ENCODE measurements at places on chromosomes 2 and 18.

DNA sequence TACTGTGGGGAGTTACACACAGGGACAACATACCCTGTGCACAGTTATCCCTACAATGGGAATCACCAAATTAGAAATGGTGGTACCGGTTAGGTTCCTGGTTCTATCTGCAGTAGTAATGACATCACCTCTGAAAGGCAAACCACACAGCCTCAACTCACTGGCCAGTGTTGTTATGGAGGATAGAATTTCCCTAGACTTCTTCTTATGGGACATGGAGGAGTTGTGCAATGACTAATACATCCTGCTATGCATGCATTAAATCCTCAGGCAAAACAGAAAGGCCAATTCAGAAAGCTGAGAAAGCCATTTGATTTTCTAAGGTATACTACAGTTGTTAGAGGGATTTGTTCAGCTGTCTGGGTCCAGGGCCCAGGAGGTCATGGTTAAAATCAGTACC, 439.3 kb downstream of the TMX3 start:
- DNase-seq: no peak

DNA sequence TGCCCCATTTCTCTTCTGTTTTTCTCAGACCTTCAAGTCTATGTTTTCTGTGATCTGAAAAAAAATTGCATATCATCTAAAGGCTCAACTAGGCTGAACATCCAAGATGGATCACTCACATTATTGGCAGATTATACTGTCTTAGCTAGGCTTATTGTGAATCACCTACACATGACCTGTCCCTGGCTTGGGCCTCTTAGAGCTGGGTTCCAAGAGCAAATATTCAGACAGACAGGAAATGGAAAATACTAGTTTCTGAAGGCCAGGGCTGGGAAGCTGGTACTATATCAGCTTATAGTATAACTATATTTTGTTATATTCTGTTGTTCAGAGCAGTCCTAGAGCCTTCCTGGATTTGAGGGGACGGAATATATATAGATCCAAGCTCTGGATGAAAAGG, 90.3 kb downstream of the PIK3C3 start:
- no peak for DNase-seq

DNA sequence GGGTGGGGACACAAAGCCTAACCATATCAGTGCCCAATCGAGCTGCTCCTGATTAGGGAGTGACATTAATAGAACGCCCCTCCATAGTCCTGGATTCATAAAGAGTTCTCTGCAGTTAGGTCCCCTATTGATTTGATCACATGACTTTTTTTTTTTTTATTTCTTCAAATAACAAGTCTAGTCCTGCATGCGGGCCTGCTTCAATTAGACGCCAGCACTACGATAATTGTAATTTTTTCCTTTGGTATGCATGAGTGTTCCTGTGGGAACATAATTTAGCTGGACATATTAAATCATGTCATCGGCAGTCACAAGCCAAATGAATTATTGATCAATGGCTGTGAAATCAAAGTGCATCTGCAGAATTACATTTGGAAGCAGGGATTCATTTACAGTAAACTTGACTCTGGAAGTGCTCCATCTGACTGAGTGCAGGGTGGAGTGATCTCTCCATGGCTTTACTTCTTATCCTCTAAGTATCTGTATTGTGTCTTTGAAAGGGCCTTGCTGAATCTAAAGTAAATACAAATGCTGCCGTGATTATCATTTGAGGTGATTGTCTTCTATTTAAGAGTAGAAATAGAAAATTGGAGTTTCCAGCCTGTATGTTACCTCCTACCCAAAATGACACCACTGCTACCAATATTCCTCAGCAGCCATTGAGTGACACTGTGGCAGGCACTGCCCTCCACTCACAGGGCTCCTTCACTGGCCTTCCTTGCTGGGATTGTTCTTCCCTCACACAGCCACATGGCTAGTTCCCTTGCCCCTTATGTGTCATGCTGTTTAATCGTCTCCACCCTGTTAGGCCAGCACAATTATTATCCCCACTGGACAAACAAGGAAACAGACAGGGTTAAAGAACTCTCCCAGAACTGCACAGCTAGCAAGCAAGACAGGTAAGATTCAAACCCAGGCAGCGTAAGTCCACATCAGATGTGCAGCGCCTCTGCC, 337.4 kb upstream of the ID2 start:
- DNase-seq: no peak

DNA sequence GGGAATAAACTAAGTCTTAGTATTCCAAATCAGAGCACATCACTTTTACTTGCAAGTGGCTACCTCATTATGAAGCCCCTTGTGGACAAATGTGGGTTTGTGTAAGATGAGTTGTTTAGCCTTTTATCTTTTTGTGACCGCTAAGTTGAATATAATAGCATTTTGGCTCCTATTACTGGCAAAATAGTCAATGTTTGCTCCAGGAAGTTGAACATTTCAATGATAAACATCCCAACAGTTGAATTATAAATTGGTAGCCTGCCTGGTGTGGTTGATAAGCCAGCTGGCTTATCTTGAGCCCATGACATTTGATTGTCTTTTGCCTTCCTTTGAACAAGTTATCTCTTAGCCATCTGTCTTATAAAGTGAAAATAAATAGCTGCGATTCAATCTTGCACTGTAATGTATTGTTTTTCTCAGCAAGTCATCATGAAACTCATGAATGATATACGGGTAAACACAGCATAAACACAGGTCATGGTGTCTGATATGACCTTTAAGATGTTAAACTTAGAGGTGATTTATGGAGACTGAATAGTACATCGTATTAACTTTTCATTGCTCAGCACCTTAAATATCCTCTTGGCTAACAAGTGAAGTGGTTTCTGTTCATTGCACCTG, 338.4 kb downstream of the SOCS6 start:
- DNase-seq: no peak

GRCh38 chr18:62379051-62379450, 53.9 kb downstream of the TNFRSF11A start:
- no peak for DNase-seq

DNA sequence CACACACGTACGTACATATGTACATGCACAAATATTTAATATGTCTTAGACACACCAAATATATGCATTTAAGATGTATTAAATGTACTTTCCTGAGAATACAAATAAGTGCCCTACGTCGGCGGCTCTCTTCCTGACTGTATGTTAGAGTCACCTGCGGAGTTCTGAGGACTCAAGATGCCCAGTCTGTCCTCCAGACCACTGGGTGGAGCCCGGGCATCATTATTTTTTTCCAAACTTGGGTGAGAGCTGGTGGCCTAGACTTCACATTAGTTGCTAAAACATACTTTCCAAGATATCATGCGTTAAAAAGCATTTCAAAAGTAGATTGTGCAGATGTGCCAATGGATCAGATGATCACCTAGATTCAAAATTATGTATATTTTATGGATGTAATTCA, 2.9 kb downstream of the IL18R1 start:
- DNase-seq: no peak

GRCh38 chr2:167431949-167432348, 543.7 kb downstream of the XIRP2 start:
- DNase-seq: no peak

GRCh38 chr2:149858216-149858615, 270.6 kb upstream of the MMADHC start:
- DNase-seq: no peak

GRCh38 chr2:143473216-143473615, 344.0 kb downstream of the ARHGAP15 start:
- DNase-seq: no peak

- peak; percentile 80 for DNase-seq
Measured at GRCh38 chr2:101697124-101698013, at the start of gene MAP4K4. Gene MAP4K4, plus strand, starts transcription at chr2:101697707. Its CDS starts 374 bp downstream, at chr2:101698081.

- DNase-seq: no peak
Measured at GRCh38 chr2:155485141-155485842, 786.8 kb downstream of the KCNJ3 start.

DNA sequence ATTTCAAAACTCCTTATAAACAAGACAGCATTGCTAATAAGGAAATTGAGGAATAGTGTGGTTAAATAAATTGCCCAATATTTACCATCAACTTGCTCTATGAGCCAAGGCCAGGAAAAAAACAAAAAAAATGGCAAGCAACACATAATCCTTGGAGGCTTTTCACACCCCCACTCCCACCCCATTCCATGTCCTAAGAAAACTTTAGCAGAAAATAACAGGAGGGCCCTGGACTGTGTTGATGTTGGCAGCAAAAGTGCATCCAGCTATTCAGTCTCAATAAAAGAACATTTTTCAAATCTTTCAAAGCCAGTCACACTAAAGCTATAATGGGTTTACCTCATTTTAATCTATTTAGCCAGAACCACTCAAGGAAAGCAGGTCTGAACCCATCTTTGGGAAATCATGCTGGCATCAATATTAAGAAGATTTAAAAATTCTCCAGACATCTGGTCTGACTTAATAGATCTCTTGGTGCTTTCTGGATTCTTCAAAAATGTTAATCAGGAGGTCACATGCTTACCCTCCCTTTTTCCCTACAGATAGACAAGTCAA, 34.6 kb upstream of the STK17B start:
- DNase-seq: no peak

GRCh38 chr2:219687882-219688559, 60.6 kb downstream of the SLC4A3 start:
- no peak for DNase-seq

- DNase-seq: no peak
Measured at GRCh38 chr2:9278439-9278838, 71.8 kb downstream of the ASAP2 start.

DNA sequence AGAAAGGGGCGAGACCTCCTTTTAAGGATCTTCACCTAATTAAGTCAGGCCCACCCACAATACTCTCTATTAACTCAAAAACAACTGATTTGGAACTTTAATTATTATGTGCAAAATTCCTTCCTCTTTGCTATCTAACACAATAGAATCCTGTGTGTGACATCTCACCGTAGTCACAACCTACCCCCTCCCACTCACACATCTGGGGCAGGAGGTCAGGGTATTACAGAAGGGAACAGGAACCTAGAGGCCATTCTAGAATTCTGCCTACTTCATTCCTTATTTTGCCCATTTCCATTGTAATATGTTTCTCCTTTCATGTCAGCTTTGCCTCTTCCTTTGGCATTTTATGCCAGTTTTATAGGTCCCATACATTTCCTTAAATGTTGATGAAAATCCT, 829.3 kb upstream of the ID2 start:
- DNase-seq: no peak

DNA sequence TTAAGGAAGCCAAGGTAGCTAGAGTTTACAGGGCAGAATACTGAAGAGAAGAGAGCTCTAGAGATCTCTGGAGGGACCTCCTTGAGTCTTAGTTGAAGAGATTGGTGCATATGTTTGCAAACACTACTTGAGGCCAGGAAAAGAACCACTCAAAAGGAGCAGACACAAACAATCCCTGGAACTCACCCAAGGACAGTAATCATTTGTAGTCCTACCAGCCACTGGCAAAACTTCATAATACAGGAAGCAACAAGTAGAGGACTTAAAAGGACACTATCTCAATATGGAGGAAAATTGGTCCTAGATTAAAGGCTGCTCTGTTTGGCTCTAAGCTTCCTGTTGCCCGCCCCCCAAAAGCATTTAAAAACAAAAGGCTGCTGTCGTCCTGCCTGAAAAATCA, 46.9 kb upstream of the UBXN4 start:
- DNase-seq: no peak

- no peak for DNase-seq
Measured at GRCh38 chr2:134657650-134658250, 61.0 kb downstream of the TMEM163 start.

- peak; percentile 73 for DNase-seq
Measured at GRCh38 chr2:68709421-68709911, 25.1 kb upstream of the ARHGAP25 start.

- no peak for DNase-seq
Measured at GRCh38 chr2:164882276-164882675, 40.7 kb upstream of the COBLL1 start.

DNA sequence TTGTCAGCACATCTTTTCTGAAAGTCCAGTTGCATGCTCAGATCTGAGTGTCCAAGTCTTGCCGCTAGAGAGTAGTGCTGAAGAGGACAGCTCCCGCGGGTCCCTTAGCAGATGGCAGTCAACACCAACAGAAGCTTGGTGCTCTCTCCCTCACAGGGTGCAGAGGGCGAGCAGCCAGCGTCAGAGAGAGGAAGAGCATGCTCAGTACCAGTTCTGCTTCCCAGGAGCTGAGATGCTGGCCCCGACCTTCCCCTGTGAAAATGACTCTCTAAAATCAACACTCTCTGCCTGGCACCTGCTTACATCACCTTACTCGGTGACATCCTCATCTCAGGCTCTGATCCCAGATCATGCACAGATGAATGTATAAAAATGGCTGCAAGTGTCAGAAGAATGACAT, 86.0 kb upstream of the TWIST2 start:
- DNase-seq: no peak

GRCh38 chr2:11829324-11829946, 83.0 kb downstream of the LPIN1 start:
- peak; percentile 62 for DNase-seq

DNA sequence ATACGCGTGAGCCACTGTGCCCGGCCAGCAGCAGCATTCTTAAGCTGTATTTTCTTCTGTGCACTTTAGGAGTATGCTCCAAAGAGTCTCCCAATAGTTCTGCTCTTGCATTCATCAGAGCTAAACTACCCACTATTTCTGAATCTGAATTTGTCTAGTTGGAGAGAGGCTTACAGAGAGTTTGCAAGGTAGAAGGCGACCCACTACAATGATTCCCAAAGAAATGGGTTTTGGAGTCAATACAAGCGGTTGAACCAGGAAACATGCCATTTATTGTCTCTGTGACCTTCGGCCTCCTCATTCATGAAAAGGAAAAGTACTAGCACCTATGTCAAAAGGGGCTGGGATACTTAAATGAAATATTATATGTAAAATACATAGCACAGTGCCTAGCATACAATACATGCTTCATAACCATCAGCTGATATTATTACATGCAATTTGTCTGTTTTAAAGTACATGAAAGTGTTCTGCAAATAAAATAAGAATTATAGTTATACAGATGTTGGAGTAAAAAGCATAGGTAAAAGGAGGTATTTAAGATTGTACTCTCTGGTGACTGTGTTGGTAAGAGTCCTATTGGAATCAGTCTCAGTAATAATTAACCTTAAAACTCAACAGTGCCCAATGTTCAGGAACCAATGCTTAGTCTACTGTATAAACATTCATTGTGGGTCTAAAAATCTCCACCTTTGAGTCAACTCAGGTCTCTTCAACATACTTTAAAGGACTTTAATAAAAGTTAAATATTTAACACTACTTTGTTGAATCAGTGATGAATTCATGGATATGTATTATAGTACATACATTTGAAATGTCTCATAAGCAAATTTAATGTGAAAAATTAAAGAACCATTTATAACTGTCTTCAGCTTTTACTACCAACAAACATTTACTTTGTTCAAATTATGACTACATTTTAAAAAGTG, 89.8 kb upstream of the GRB14 start:
- no peak for DNase-seq

GRCh38 chr18:33577685-33578517, at the start of gene ASXL3:
Gene ASXL3, plus strand, starts transcription at chr18:33578219. Its CDS starts 413 bp downstream, at chr18:33578632.
- peak; percentile 47 for DNase-seq

GRCh38 chr2:42312106-42312505, 48.9 kb downstream of the COX7A2L start:
- no peak for DNase-seq

- no peak for DNase-seq
Measured at GRCh38 chr2:37984589-37984988, 59.5 kb downstream of the RMDN2 start.

All from NCI-H2227 treated with DMSO at 0.1 percent for 48 hours (cell line).